Fibroblast of the aortic adventitia (primary cell): ENCODE measurements at places on chromosomes 1 and 21. TPM values are rescaled to one million over a fixed set of nuclear protein-coding genes. Genes with fewer than 3 reads are reported as not detected.

DNA sequence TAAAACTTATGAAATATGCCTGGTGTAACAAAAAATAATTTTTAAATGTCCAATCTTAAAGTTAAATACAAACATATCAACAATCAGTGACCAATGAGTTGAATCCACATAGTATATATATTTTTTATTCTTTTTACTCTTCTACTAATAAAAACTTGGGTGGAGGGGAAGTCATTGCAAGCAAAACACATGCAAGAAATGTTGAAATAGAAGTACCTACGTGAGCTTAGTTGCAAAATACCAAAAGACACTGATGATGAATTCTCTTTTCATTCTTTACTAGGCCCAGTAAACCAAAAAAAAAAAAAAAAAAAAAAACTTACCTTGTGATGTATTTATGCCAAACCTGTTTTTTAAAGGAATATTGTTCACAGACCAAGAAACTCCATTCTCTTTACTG is 26.4 kb upstream of the PLA2G4A start:
- no peak for DNase-seq

- DNase-seq = peak; percentile 66
These were observed at the start of gene TMEM240 for GRCh38 chr1:1540090-1540817. TMEM240 (minus strand) TSS chr1:1540624; CDS start chr1:1540346, 278 bp downstream.

GRCh38 chr1:53592521-53592982 is 133.4 kb downstream of the DMRTB1 start:
- peak; percentile 63 for DNase-seq

- DNase-seq = peak; percentile 96
These were observed 72.5 kb downstream of the NDUFS5 start for GRCh38 chr1:39098546-39099250.

DNA sequence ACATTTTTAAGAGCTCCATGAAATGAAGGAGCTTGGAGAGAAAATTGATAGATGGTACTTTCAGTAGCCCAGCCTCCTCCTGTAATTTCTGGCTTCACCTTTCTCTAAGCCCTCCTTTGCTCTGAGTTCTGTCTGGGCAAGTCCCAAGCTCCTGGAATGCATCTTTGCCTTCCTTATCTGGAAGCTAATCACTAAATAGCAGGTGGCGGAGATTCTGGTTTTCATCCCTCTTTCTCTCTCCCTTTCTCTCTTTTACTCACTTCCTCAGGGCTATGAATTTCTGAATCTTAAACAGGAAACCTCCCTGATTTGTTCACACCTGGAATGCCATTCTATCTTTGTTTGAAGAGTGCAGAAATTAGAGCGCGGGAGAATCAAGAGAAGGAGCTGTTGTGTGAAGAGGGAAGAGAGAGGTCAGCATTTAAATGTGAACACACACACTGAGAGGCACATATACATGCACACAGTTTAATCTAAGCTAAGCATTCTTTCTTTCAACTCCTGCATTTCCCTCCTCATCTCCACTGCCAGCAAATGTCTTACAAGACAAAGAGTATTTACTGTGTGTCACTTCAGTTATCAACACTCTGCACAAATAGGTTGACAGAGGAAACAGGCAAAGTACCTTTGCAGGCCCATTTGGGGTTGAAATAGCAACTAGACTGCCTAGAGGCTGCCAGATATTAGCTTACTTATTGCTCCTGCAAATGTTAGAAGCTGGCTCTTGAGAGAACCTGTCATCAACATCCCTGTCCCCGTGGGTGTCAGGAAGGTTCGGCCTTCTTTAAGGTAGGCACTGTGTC is 199.4 kb upstream of the CAMK1G start:
- no peak for DNase-seq

DNA sequence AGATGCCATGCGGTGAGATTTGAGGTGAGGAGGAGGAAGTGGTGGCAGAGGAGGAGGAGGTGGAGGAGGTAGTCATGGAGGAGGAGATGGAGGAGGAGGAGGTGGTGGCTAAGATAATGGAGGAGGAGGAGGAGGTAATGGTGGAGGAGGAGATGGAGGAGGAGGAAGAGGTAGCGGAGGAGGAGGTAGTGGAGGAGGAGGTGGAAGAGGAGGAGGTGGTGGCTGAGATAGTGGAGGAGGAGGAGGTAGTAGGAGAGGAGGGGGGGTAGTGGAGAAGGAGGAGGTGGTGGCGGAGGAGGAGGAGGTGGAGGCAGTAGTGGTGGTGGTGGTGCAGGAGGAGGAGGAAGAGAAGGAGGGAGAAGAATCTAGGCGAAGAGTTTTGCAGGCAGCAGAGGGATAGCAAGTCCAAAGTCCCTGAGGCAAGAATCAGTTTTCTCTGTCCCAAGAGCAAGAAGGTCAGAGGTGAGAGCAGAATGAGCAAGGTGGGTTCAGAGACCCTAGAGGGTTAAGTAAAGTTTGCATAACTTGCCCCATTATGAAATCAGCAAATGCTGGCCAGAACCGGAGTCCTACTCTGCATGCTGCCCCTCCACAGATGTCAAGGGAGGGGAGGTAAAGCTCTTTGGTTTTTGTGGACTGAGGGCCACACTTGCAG is 38.9 kb upstream of the GNPAT start:
- DNase-seq = no peak

GRCh38 chr1:76191561-76191960 is 117.0 kb downstream of the ST6GALNAC3 start:
- no peak for DNase-seq

DNA sequence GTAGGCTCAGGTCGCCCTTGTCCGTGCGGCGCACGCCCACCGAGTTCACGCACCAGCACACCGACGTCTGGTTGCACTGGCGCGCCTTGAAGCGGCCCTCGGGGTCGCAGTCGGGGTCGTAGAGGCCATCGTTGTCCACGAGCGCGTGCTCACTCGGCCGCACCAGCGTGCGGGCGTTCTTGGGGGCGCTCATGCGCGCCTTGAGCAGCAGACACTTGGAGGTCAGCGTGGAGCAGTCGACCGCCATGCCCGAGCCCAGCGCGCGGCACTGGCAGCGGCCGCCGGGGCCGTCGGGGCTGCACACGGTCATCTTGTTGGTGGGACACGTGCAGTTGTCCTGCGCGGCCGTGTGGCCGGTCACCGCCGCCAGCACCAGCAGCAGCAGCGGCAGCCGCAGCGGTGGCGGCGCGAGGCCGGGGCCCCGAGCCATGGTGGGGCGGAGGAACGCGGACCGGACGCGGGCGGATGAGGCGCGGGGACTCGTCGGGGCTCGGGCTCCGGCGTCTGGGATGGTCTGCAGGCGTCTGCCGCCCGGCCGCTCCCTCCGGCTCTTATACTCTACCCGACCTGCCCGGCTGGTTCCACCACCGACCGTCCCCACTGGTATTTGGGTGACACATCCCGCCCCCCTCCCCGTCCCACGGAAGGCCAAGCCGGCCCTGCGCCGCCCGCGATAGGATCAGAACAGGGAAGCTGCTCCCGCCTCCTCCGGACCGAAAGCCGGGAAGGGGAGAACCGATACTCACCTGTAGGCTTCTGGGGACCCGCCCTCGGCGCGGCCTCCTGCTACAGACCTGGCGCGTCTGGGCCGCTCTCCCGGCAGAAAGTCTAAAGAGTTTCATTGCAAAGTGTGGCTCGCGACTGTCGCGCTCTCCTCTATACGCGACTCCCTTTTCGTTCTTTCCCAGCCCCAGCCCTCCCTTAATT is at the start of gene TACSTD2:
Gene TACSTD2, minus strand, starts transcription at position 526 of the 927 bp plus-strand sequence. Its CDS starts 96 bp downstream, at position 430.
- DNase-seq = no peak

DNA sequence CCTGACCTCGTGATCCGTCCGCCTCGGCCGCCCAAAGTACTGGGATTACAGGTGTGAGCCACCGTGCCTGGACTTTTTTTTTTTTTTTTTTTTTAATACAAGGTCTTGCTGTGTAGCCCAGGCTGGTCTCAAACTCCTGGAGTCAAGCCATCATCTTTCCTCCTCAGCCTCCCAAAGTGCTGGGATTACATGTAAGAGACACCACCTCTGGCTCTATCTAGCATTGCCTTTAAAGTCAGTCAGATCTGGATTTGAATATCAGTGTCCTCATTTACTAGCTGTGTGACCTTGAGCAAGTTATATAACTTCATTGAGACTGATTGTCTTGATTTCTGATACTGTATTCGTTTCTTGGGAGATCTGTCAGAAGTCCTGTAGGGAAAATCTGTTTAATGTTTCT is 6.6 kb downstream of the MAP3K21 start:
- DNase-seq = no peak

- no peak for DNase-seq
These were observed 115.5 kb downstream of the GABPA start for GRCh38 chr21:25850126-25850842.

DNA sequence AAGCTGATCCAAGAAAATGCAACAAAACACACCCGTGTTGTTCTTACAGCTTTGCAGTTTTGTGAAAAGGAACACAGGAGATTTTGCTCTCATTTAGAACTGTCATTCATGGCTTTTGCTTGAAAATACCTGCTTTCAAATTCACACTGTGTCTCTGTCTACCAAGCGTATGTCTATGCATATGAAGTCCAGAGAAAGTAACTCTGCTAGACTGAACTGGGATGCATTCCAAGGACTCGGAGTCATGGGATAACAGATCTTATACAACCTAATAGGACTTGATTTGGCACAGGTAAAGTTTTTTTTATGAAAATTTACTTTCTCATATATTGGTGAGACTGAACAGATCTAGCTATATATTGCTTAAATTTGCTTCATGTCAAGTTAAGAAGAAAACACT is 102.4 kb downstream of the PTGER3 start:
- peak; percentile 24 for DNase-seq

- no peak for DNase-seq
These were observed 93.5 kb downstream of the WDR4 start for GRCh38 chr21:42785666-42786427.

- no peak for DNase-seq
These were observed 84.5 kb upstream of the SAMSN1 start for GRCh38 chr21:14630556-14631069.

- DNase-seq = peak; percentile 56
These were observed 26.5 kb upstream of the RPL11 start for GRCh38 chr1:23664837-23665795.

GRCh38 chr1:38766125-38766524 is 93.4 kb downstream of the RRAGC start:
- DNase-seq = no peak

GRCh38 chr1:179930867-179931266 is 23.7 kb upstream of the CEP350 start:
- DNase-seq = peak; percentile 28

GRCh38 chr1:58769809-58770320 is 14.0 kb downstream of the JUN start:
- peak; percentile 51 for DNase-seq

DNA sequence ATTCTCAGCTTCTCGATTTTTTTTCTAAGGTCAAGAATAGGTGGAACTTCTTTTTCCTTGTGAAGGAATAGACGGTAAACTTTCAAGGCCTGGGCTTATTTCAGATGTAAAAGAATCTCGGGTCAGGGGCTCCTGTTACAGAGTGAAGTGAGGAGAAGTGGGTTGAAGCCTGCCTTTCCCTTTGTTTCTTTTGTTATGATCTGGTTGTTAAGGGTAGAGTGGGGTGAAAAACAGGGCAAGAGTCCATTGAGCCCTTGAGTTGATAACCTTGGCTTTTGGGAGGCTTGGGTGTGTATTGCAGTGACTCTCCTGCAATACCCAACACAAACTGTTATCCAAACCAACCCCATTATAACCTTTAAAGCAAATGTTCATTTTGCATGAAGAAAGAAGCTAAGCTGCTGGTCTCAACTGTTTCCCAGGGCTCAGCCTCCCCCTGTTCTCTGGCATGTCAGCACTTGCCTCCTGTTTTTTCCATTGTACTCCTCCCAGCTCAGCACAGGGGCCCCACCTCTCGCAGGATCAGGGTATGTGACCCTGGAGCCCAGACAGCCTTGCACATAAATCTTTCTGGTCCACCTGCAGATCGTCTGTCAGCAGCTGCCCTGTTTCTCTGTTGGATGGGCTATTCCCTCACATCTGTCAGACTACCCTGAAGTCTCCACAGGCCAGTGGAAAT is 102.4 kb downstream of the CACHD1 start:
- no peak for DNase-seq

GRCh38 chr1:175919001-175919400 is 175.6 kb upstream of the TNR start:
- DNase-seq = no peak

DNA sequence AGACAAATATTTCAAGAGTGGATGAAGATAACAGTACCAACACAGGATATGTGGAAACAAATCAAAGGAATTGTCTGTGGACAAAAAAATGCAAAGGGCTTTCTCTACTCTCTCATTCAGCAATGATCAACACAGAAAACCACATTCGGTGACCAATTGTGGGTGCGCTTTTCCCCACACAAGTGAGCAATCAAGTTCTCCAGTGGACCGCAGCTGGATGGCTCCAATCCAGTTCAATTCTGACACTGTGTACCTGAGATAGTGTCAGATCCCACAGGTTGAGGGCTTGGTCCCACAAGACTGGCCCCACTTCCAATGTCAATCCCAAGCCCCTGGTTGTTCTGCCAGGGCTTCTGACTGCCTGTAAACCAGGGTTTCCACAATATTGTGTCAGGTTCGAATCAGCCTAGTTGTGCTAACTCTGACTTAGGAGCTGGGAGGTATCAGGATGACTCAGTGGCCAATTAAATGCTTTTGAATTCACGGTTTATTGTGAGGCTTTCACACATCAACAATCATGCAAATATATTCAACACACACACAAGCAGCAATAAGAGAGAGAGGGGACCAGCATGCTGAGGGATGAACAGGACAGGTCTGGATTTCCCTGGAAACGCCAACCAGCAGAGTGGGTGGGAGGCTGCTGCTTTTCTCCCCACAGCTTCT is 87.0 kb upstream of the BTG3 start:
- no peak for DNase-seq

DNA sequence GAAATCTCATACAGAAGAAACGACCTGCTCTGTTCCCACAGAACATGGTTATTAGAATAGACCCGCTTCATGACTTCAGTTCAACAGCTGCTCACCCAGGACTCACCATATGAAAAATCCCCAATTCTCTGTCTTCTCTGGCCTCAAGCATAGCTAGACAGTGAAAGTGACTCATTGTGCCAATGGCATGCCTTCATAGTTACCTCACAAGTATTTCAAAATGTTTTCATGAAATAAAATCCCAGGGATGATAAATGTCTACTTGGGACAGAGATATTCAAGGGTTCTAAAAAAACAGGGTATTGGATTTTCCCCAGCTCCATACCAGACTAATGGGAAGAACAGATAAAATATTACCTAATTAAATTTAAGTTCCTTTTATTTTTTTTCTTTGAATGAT is 82.3 kb downstream of the NOTCH2 start:
- peak; percentile 92 for DNase-seq

GRCh38 chr21:42525029-42525581 is 11.5 kb downstream of the SLC37A1 start:
- DNase-seq = peak; percentile 15

OBSCN gene
- 0.99 and 3.1 TPM in 2 replicates for total RNA-seq

DSCAM gene
- total RNA-seq = not detected in 2 replicates

PADI1 gene
- total RNA-seq = 0.09 TPM in 1 of 2 replicates, not detected in the other

INKA2 gene
- total RNA-seq = 0.27 TPM in 1 of 2 replicates, not detected in the other

IFNLR1 gene
- total RNA-seq = 0.36 TPM in 1 of 2 replicates, not detected in the other

SLC30A7 gene
- total RNA-seq = 14.6 and 75.3 TPM in 2 replicates

BGLAP gene
- 0.18 TPM in 1 of 2 replicates, not detected in the other for total RNA-seq

ZNF672 gene
- total RNA-seq = 12.9 and 14.0 TPM in 2 replicates

CFAP74 gene
- not detected in 2 replicates for total RNA-seq

KCNJ15 gene
- total RNA-seq = 0.36 TPM in 1 of 2 replicates, not detected in the other

ZNF648 gene
- total RNA-seq = not detected in 2 replicates

EDARADD gene
- total RNA-seq = not detected in 2 replicates

TNNI3K gene
- 1.6 TPM in 1 of 2 replicates, not detected in the other for total RNA-seq
